Naive thymus-derived CD4-positive, alpha-beta T cell (primary cell): ENCODE measurements at places on chromosomes 2 and 18.

GRCh38 chr18:59681051-59681450 is 16.2 kb downstream of the CCBE1 start:
- DNase-seq: no peak

DNA sequence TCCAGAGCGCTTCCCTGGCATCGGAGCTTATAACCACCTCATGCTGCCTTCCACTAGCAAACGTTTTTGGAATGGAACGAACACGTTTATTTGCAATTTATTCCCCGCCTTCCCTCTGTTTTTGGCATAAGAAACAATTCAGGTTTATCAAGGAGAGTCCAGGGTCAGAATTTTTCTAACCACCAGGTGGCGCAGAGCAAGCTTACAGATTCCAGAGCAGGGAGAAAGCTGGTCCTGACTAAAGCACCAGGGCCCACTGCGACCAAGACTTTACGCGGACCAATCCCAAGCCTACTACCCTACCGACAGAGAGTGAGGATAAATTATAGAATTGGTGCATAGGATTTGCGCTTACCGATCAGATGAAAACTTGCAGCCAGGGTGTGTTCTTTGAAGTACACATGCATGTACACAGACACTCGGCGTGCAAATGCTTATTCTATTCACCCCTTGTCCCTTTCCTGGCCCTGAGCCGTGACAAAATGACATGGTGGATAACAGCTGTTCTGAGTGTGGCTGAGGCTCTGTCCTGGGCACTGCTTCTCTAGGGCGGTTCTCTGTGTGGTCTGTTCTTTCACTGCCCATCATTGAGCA is 34.7 kb downstream of the NAPG start:
- DNase-seq: peak; percentile 58

GRCh38 chr2:100350661-100351185 is 28.4 kb upstream of the LONRF2 start:
- DNase-seq: no peak

GRCh38 chr2:211816754-211817153 is 721.8 kb downstream of the ERBB4 start:
- DNase-seq: no peak

DNA sequence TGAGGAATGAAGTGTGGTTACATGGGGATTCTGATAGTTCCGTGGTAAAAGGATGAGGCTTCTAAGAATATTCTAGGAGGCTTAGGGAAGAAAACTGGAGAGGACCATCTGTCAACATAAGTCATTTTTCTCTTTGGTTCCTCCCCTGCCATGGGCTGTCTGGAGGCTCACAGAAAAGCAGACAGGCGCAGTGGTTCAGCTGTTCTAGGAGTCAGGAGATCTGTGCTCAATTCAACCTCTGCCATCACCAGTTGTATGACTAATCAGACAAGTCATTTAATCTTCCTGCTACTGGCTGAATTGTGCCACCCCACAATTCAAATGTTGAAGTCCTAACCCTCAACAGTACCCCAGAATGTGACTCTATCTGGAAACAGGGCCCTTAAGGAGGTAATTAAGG is 36.4 kb downstream of the ADAM17 start:
- DNase-seq: no peak

GRCh38 chr2:10303694-10304378 is 1.1 kb downstream of the HPCAL1 start:
- peak; percentile 49 for DNase-seq

DNA sequence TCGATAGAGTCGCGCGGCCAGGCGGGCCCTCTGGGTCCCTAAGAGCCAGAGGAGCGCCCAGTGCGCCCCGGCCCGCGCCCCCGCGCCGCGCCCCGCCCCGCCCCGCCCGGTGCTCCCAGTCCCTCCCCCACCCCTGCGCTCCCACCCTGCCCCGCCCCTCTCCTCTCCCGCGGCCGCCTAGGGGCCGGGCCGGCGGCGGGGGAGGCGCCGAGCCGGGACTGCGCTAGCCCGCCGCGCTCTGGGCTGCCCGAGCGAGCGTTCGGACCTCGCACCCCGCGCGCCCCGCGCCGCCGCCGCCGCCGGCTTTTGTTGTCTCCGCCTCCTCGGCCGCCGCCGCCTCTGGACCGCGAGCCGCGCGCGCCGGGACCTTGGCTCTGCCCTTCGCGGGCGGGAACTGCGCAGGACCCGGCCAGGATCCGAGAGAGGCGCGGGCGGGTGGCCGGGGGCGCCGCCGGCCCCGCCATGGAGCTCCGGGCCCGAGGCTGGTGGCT is at the start of gene GPC1:
Gene GPC1, plus strand, starts transcription at position 207 of the 491 bp plus-strand sequence. Its CDS starts 256 bp downstream, at position 463.
- DNase-seq: no peak

GRCh38 chr2:151422917-151423439 is 13.3 kb downstream of the RIF1 start:
- no peak for DNase-seq
